ENCODE measurements at places on chromosomes 11 and 22.
A peak's percentile ranks its signal among the peaks of the same experiment; 100 is the strongest.

DNA sequence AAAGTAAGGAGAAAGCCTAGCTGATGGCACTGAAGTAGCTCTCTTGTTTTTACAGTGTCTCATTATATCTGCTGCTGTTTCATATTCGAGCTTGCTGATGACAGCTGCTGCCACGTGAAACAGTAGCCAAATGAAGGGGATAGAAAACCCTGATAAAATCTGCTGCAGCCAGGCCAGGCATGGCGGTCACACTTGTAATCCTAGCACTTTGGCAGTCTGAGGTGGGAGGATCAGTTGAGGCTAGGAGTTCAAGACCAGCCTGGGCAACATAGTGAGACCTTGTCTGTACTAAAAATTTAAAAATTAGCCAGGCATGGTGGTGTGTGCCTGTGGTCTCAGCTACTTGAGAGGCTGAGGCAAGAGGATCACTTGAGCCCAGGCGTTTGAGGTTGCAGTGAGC, 13.4 kb downstream of the IFT46 start:
- no peak for DNase-seq

DNA sequence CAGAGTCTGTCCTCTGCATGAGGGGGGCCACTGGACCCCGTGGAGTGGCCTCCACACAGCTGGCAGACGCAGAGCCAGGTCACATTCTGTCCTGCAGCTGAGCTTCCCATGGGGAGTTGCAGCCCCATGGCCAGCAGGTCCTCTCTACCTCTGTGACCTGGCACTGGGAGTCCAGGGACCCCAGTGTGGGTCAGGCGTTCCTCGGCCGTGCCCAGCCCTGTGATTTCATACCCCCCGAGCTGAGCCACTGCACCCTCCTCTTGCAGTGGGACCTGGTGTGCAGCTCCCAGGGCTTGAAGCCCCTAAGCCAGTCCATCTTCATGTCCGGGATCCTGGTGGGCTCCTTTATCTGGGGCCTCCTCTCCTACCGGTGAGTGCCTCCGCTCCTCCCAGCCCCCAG, 32.2 kb upstream of the SLC22A12 start:
- DNase-seq: no peak

- DNase-seq: no peak
Observed at GRCh38 chr11:3170044-3170755, 5.1 kb upstream of the OSBPL5 start.

- no peak for DNase-seq
Observed at GRCh38 chr11:5304046-5304445, 2.3 kb upstream of the OR51B4 start.

DNA sequence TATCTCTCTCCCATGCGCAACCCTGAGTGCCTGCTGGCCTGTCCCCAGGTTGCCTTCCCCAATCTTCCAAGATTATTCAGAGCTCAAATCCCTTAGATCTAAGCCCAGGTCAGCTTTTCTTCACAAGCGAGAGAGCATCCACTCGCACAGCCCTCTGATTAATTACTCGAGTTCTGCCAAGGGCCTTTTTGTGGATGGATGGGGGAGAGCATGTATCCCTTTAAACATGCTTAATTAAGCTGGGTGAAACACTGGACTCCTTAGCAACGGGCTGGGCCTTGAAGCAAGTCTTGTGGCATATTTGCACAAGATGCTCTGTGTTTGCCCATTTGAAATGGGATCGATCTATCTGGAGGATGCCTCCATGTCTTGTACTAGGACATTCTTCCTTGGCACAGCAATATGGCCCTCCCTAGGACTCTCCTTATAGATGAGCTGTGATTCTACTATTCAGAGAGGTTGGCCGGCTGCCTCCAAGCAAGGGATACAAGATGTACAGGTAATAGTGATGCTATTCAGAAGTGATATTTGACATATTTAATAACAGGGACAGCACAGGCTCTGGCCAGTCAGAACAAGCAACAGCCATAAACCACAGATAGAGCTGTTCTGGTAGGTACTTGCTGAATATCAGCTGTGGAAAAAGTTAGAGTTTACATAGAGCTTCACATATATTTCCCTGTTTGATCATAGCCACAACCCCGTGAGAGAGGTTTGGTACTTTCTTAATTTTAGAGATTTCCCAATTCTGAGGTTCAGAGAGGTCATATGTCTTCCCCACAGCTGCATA, 125.6 kb downstream of the CSNK2A3 start:
- DNase-seq: no peak

DNA sequence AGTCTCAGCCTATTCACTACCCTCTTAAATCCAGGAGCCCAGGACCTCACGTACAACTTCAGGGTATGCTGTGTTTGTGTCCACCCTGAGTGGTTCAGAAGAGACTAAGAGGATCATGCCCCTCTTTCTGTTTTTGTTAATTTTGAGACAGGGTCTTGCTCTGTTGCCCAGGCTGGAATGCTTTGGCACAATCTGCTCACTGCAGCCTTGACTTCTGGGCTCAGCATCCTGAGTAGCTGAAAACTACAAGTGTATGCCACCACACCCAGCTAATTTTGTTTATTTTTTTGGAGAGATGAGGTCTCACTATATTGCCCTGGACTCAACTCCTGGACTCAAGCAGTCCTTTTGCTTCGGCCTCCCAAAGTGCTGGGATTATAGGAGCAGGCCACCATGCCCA, 118.5 kb downstream of the NAT10 start:
- DNase-seq: no peak

GRCh38 chr11:102177974-102178631, 67.9 kb downstream of the YAP1 start:
- DNase-seq: no peak

DNA sequence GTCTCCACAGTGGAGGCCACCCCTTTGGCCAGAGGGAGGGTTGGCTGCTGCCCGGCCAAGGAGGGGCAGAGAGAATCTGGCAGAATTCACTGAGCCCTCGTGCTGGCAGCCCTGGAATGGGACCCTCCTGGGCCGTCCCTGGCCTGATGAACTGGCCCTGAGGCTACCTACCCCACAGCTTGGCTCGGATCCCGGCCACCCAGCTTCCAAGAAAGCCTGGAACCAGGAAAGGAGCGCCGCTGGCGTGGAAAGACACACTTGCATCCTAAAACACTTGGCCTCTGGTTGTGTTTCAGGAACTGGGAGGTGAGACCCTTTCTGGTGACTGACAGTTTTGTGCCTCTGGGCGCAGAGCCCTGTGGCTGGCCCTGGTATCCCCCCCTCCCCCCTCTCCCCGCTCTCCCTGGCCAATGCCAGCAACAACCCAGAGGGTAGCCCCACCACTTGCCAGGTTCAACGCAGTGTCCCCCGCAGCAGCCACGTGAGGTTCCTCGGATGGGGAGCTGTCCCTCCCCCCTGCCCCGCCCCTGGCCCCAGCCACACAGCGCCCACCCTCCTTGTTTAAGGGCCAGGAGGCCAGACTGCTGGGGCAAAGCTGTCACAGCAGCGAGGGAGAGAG, 693 bp downstream of the NFAM1 start:
- no peak for DNase-seq

DNA sequence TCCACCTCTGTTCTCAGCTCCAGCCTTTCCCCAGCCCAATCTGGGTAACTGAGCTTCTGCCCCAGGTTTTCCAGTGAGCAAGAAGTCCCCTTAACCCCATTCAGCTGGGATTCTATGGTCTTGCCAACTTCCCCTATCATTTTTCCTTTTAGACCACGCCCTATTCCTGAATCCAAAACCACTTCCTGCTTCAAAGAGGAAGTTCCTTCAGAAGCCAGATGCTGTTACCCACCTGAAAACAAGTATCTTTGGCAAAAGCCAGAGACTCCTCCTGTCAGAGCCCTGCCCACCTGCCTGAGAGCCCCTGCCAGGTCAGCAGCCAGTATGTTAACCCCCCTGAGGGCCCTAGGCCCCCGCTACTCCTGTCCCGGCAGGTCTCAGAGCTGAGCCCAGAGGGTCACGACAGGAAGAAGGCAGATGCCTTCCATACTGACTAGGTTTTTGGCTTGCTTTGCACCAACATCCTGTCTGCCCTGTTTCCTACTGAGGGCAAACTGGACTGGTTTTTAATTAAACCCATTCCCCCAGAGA, 20.3 kb upstream of the MICAL2 start:
- DNase-seq: no peak

GRCh38 chr11:120108154-120108784, 29.6 kb downstream of the TRIM29 start:
- DNase-seq: peak; percentile 24

GRCh38 chr11:66789097-66789890, 53.9 kb upstream of the RCE1 start:
- no peak for DNase-seq

DNA sequence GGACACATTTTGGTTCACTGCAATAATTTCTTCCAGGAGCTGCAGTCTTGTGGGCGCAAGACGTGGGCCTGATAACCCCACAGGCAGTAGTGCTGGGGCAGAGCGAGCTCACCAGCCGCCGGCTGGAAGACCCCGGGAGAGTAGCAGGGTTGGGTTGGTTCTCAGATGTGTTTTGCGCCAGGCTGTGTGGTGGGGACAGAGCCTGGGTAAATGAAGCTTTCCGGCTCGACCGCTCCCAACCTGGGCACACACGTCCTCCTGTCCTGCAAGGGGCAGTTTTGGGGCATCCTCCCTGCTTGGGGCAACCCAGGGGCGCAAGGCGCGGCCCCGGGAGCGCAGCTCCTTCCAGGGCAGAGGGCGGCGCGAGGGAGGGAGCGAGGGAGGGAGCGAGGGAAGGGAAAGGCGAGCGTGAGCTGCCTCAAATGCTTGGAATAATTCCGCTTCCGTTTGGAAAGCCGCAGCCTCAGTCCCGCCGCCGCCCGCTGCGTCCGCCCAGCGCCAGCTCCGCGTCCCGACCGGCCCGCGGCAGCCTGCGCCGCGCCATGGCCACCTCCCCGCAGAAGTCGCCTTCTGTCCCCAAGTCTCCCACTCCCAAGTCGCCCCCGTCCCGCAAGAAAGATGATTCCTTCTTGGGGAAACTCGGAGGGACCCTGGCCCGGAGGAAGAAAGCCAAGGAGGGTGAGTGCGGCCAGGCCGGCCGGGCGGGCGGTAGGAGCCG, at the start of gene PARVA:
PARVA (plus strand) TSS at position 466 of the 718 bp plus-strand sequence; CDS start at position 543, 77 bp downstream.
- no peak for DNase-seq

- no peak for DNase-seq
Observed at GRCh38 chr11:17952487-17952886, 60.4 kb downstream of the SERGEF start.

GRCh38 chr11:9774109-9774508, 110.2 kb downstream of the SWAP70 start:
- no peak for DNase-seq

GRCh38 chr22:39291523-39291922, 27.9 kb downstream of the RPL3 start:
- no peak for DNase-seq

- DNase-seq: no peak
Observed at GRCh38 chr11:118846181-118846935, 37.3 kb upstream of the CXCR5 start.

GRCh38 chr22:46297151-46297812, 612 bp downstream of the GTSE1 start:
- no peak for DNase-seq

- no peak for DNase-seq
Observed at GRCh38 chr22:20966883-20967696, at the start of gene AIFM3. TSS of gene AIFM3 (plus strand) at chr22:20967255. CDS start at chr22:20967945, 690 bp downstream.

- DNase-seq: no peak
Observed at GRCh38 chr11:71235719-71236118, 16.7 kb downstream of the SHANK2 start.

DNA sequence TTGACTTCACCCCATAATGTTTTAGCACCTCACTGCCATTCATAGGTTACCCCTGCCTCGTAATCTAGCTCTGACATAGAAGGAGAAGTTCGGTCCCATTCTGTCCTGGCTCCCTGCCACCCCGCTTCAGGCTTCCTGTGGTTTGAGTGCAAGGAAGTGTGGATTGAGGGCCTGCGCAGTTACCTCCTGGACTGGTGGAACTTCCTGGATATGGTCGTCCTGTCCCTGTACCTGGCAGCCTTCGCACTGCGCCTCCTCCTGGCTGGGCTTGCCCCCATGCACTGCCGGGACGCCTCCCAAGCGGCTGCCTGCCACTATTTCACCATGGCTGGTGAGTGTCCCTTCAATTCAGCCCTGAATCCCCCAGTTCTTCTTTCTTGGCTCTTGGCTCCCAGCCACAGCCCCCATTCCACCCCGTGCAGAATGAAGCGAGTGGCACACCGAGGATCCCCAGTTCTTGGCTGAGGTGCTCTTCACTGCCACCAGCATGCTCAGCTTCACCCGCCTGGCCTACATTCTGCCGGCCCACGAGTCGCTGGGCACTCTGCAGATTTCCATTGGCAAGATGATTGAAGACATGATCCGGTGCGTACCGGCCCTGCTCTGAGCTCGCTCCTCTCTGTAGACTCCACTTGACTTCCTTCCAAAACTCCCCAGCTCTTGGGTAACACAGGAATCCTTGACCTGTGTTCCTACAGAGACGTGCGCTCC, 15.4 kb downstream of the ART5 start:
- no peak for DNase-seq

GRCh38 chr11:27718346-27718862, 18.1 kb upstream of the BDNF start:
- DNase-seq: no peak

DNA sequence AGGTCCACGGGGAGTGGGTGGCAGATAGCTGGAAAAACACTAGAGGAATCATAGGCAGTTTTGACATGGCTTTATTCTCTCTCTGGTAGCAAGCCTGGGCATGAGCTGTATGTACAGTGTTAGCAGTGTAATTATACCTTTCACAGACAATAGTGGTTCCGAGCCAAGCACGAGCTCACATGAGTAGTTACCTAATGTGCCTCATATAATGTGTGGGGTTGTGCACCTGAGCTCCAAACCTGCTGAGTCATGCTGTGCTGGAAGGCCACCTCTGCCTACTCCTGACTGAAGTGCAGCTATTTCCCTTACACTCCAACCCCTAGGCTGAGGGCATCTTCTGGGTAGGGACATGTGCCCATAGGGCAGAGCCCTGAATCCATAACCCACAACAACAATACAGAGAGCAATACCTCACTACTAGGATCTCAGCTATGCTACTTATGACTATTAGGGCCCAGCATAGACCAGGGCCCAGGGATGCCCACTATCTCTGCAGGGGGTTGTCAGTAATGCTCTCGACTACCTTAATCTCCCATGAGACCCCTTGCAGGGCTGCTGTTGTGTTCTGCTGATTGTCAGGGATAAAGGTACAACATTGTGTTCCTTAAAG, 432.1 kb downstream of the DYNC2H1 start:
- no peak for DNase-seq

- DNase-seq: peak; percentile 73
Observed at GRCh38 chr11:57792060-57792541, 30.5 kb downstream of the CTNND1 start.

DNA sequence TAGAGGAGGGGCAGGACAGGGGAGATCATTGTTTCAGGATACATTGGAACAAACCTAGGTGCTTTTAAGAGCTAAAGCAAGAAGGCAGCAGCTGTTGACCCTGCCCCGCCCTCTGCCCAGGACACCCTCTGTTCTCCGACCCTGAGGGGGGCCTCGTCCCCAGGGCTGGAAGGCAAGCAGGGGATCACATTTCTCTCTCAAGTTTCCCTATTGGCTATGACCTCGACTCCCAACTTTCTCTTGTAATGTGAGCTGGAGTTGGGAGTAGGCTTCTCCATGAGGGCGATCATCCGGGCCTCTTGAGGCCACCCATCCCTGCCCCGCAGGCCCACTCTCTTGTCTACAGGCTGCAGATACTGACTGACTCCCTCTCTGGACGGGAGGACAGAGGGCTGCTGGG, 37.7 kb downstream of the DSCAML1 start:
- DNase-seq: no peak

- DNase-seq: no peak
Observed at GRCh38 chr11:73087730-73088129, 54.4 kb downstream of the FCHSD2 start.

- DNase-seq: no peak
Observed at GRCh38 chr11:32231909-32232493, 141.1 kb downstream of the RCN1 start.

All from stimulated activated CD8-positive, alpha-beta memory T cell treated with anti-CD3 and anti-CD28 coated beads, Interleukin-4, amount 100 ng/mL, for 4 hours (primary cell).